NCI-H2107 (cell line): ENCODE measurements at places on chromosomes 16 and 17.
A peak's percentile ranks its signal among the peaks of the same experiment; 100 is the strongest.

- DNase-seq: no peak
These were observed 9.7 kb downstream of the RHBDF2 start for GRCh38 chr17:76491271-76492122.

GRCh38 chr16:87702325-87702811 lies 63.4 kb downstream of the KLHDC4 start:
- DNase-seq: no peak

DNA sequence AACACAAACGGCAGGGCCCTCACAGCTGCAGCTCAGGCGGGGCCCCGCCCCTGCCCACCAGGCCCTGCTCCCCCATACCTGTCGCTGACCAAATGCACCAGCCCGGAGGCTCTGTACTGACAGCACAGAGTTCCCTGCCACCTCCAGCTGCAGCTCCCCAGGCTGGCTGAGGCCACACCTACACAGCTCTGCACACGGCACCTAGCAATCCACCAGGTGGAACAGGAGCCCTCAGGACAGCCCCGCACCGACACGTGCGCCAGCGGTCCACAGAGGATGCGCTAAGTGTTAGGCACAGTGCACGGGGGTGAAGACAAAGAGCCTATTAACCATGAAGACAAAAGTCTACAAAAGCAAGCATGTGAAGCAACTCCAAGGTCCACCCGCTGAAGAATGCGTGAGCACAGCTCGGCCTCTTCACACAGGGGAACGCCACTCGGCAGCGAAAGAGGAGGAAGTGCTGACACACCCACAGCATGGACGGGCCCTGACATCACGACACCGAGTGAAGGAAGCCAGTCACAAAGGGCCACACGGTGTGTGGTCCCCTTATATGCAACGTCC lies 5.4 kb downstream of the ZCCHC14 start:
- peak; percentile 66 for DNase-seq

- no peak for DNase-seq
These were observed 31.7 kb downstream of the RPA1 start for GRCh38 chr17:1861391-1862010.

DNA sequence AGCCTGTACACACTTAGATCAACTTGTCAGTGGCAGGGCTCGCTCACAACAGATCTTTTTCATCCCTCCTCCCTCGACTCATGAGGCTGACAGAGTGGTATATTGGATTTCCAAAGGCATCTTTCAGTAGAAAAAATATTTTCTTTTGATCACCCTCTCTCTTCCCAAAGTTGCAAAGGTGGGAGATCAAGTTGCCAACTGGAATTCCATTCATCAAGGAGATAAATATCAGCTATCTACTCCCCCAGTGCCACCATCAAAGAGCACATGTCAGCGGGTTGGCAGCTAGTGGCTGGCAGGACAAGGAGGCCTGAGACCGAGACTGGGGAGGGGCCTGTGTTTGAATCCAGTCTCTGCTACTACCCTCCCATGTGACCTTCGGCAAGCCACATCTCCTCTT lies 539.7 kb upstream of the CDH11 start:
- DNase-seq: no peak

GRCh38 chr17:752620-753219 lies 656 bp upstream of the GEMIN4 start:
- no peak for DNase-seq

DNA sequence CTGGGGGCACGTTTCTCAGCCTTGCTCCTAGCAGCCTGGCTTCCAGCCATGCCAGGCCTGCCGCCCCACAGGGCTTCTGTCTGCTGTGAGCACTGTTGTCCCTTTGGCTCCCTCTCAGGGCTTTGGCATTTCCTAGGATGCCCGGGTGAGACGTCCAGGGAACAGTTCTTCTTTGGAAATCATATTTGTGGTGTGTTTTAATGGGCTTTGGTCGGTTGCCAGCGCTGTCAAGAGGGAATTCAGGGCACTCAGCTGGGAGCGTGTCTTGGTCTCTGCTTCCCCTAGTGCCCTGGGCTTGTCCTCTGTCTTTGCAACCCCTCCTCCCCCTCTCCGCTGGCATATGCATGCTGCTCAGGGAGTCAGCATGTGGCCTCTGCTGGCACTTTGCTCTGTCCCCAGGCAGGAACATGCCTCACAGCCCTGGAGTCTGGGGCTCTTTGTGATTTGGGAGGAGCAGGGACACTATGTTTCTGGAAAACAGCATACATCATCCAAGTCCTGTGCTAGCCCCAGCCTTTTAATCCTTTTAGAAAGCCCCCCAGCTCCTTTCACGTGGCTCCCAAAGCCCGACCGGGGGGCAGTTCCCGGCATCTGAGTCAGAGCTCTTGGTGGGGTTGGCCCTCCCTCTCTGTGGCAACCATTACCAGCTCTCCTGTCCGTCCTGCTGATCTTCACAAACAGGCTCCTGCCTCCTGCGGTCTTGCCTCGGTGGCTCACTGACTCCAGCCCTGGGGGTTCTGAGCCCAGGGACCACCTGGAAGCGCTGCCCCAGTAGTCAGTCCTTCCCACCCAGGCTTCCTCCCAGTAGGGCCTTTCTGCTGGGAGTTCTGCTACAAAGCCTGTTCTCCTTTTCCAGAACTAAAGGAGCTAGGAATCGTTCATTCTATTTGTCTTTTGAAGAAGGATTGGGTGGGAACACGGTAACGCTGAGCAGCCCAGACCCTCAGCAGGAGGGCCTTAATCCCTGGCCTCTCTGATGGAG lies 26.7 kb downstream of the SAP30BP start:
- peak; percentile 55 for DNase-seq

DNA sequence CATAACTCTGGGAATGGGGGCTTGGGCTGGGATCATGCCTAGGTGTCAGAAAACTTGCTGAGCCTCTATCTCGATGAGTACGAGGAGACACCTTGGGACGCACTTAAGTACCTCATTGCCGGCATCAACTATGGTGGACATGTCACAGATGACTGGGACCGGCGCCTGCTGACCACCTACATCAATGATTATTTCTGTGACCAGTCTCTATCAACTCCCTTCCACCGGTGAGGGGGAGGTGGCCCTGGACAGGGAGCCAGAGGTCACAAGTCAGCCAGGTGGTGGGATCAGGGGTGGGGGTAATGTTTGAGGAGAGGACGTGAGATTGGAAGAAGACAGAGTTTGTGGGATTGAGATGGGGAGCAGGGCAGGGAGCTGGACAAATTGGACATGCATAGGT lies 3.4 kb upstream of the KDM6B start:
- DNase-seq: no peak

GRCh38 chr16:10168258-10168657 lies 14.0 kb downstream of the GRIN2A start:
- DNase-seq: no peak

DNA sequence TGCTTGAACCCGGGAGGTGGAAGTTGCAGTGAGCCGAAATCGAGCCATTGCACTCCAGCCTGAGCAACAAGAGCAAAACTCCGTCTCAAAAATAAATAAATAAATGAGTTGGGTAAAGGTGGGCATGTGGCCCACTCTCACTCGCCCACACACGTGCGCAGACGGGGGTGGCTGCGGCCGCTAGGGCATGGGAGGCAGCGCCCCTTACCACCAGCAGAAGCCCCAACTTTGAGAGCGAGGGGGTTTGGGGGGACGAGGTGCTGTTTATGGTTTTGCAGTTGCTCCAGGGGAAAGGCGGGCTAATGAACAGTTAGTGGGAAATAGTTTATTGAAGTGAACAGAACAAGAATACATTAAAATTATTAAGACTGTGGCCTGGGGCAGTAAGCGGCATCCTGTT lies 14.9 kb upstream of the RBFOX3 start:
- no peak for DNase-seq

DNA sequence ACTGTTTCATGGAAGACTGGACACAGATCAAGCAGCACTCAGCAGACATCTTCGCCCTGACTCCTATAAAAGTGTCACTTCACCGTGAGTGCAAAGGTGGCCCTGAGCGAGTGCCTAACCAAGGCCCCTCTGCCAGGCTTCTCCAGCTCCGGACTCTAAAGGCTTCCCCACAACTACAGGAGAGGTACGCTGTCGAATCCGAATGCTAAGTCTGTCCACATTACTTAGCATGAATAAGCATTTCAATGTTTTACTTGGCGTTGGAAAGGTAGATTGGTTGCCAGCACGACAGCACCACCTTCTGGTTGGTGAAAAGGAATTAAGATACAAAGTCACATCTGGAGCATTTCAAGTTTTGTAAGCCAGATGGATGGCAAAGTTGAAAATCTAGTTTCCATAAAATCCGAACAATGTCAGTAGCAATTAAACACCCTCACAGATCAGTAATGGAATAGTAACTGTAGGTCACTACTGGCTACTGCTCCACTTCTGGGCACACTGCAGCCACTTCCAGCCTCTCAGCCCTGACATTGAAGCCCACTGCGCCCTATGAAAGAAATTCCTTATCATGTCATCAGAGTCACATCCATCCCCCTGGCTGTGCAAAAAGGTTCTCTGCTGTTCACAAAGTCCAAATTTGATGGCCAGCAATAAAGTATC lies 100.9 kb downstream of the PARN start:
- DNase-seq: peak; percentile 44

- no peak for DNase-seq
These were observed 212.9 kb upstream of the CHMP6 start for GRCh38 chr17:80778716-80779115.

DNA sequence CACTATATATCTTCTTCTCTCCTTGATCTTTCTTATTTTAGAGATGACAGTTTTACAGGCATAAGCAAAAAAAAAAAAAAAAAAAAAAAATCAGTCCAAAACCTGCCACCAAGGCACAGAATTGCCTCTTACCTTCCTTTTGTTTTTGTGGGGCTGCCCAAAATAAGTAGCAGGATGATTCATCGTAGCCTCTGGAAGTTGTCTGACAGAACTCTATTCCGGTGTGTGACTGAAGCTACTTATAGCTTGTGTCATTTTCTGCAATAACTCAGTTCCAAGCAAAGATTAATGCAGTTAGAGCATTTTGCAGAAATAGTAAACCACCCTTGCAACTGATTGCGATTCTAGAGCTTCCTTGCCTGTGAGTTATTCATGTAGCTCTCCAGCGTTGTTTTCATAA lies 186.8 kb downstream of the KIF2B start:
- DNase-seq: no peak

DNA sequence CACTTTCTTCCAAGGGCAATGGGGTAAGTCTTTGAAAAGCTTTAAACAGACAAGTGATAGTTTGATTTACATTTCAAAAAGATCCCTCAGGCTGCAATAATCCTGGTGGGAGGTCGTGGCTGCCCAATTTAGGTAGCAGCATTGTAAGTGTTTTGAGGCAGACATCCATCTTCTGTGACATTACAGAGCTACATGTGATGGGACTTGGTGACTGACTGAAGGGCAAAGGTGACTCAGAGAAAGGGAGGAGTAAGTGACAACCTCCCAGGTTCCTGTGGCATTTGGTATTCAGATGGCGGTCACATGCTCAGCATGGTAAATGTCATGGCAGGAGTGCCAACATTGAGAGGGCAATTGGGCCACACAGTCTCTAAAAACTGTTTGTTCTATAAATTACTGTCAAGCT lies 26.5 kb downstream of the STAT3 start:
- DNase-seq: no peak

- peak; percentile 17 for DNase-seq
These were observed 895.8 kb upstream of the SOX9 start for GRCh38 chr17:71224824-71225575.

GRCh38 chr17:47905221-47905733 lies 9.2 kb downstream of the SP2 start:
- DNase-seq: no peak

DNA sequence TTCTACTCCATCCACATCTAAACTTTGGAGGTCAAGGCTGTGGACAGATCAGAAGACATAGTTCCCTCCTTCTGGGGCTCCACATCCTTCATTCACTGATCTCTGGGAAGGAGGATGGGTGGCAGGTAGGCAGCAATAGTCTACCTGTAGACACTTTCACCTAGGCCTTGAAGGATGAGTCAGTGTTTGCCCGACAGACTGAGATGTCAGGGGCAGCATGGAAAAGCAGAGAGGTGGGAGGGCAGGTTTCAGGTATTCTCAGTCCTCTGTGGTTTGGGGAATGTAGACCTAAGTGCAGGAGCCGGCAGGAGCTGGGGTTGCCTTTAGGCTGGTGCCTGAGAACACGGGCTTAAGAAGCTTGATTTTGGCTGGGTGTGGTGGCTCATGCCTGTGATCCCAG lies 171.9 kb upstream of the ZNF267 start:
- DNase-seq: no peak

DNA sequence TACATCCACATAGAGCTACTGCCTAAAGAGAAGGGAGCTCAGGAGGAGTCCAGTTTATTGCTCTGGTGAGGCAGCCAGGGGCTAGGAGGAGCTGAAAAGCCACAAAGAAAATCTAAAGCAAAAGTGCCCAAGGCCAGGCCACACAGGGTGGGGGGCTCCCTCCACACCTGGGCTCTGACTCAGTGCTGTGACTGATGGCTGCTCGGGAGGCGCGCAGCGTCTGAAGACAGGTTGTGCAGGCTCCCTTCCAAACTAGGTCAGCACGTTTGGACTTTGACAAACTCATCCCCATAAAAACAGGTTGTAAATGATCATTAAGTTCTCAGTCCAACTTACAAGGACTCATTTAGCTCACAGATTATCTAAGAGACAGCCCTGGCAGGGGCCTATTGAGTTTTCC lies 22.2 kb upstream of the LCMT1 start:
- no peak for DNase-seq

DNA sequence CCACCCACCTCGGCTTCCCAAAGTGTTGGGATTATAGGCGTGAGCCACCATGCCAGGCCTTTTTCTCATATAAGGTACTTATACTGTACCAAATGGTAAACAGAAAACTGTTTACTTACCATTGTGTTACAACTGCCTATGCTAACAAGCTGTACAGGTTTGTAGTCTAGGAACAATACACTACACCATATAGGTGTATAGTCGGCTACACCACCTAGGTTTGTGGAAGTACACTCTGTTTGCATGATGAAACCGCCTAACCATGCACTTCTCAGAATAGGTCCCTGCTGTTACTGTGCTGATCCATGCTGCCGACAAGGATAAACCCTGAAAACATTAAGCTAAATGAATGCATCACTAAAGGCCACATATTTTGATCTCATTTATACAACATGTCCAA lies 18.9 kb downstream of the DNAJA2 start:
- no peak for DNase-seq

- no peak for DNase-seq
These were observed 89.9 kb downstream of the TBC1D16 start for GRCh38 chr17:79945591-79946255.

- DNase-seq: no peak
These were observed 112.1 kb downstream of the UTP18 start for GRCh38 chr17:51372345-51373004.

DNA sequence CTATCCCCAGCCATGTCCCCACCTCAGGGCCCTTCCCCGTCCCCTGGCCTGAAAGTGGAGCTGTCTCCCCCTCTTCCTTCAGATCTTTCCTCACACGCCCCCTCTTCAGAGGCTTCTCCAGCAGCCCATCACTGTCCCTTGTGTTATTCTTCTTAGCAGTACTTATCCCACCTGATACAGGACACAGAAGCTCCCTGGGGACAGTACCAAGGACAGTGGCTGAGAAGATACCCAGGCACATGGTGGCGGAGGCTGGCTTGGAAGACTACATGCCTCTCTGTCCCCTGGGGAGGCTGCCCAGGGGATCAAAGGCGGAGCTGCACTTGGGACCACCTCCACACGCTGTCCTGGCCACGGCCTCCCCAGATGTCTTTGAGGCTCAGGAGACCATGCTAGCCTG lies 23.9 kb downstream of the HSD11B2 start:
- no peak for DNase-seq

GRCh38 chr17:15398736-15399331 lies 57.4 kb upstream of the TEKT3 start:
- no peak for DNase-seq
